ENCODE measurements at places on chromosomes 1 and 21.
A peak's percentile ranks its signal among the peaks of the same experiment; 100 is the strongest.

DNA sequence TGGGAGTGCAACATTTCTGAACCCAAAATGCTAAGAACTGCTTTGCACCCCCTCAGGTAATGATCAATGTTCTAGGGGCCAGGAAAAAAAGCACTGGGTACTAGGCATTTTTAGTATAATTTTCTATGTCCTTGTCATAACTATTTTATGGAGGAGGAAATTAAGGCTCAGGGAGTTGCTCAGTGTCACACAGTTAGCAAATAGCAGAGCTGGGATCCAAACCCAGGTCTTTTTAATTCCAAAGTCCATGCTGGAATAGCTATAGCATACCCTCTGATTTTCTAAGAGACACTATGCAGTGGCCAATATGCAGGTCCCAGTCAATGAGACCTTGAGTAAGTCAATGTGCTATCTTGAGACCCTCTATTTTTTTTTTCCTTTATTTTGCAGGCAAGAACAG, 394.5 kb upstream of the USP24 start:
- H3K27ac ChIP-seq, result no peak overlapping the region
- H3K36me3 ChIP-seq, result no peaks in the 10 kb centered on the region
- H3K4me1 ChIP-seq, result no peaks in the 10 kb centered on the region
- H3K27me3 ChIP-seq, result no peaks in the 10 kb centered on the region
- H3K4me3 ChIP-seq, result no peak overlapping the region
- DNase-seq, result no peak

GRCh38 chr1:84247425-84248220, 53.9 kb upstream of the SAMD13 start:
- H3K4me3 ChIP-seq, result no peak overlapping the region
- no peak overlapping the region for H3K27ac ChIP-seq
- H3K4me1 ChIP-seq, result no peaks in the 10 kb centered on the region
- H3K36me3 ChIP-seq, result no peaks in the 10 kb centered on the region

GRCh38 chr1:24904731-24905354, 25.2 kb downstream of the RUNX3 start:
- H3K4me1 ChIP-seq, result no peaks in the 10 kb centered on the region
- no peak overlapping the region for H3K4me3 ChIP-seq
- H3K27ac ChIP-seq, result no peak overlapping the region
- no peaks in the 10 kb centered on the region for H3K27me3 ChIP-seq

- H3K4me1 ChIP-seq, result no peaks in the 10 kb centered on the region
- no peaks in the 10 kb centered on the region for H3K27me3 ChIP-seq
- no peak overlapping the region for H3K4me3 ChIP-seq
- DNase-seq, result no peak
Observed at GRCh38 chr1:65825741-65826140, 33.0 kb downstream of the PDE4B start.

DNA sequence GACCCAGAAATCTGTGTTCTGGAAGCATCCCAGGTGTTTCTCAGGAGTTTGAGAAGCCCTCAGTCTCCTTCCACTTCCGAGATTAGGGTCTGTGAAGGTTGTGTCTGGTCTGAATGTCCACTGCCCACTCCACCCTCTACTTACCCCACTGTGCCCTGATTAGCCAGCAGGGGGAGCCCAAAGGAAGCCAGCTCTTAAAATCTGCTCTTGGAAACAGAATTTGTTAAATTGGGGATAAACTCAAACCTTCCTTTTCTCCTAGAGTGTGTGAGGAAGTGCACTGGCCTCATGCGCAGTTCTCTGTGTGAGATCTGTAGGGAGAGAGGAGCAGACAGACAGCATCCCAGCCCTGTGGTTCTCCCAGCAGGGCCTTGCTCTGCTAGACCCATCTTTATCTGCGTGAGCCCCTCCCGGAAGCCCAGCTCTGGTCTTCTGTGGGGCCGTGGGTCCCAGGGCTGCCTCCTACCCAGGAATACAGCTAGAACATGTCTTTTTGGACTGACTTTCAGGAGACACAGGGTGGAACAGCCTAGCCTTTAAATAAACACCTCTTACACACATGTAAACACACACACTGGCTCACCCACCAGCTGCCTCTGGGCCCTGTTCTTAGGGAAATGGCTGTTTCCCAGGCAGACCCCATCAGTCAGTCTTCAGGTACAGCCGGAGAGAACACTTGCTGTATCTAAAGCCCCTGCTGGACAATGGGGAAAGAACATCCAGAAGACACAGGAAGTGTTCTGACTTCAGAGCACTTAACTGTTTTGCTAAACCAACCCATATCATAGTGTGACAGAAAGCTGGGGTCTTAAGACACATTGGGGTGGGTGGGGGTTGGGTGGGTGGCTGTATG, 52.2 kb downstream of the SMYD2 start:
- H3K27me3 ChIP-seq, result no peaks in the 10 kb centered on the region
- H3K27ac ChIP-seq, result no peak overlapping the region
- peak; percentile 57 for DNase-seq
- no peak overlapping the region for H3K4me3 ChIP-seq
- no peaks in the 10 kb centered on the region for H3K36me3 ChIP-seq

DNA sequence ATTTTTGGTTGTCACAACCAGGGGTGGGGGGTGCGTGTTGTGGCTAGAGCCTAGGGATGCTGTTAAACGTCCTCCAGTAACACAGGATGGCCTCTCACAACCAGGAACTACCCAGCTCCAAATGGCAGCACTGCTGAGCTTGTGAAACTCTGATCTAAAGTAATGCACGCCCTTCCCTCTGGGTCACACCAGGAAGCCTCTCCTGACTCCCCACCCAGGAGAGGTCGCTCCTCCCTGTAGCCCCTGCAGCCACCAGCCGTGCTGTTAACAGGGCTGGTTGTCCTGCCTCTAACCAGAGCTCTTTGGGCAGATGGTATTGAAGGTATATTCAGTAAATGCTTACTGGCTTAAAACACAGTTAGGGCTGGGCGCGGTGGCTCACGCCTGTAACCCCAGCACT, 73.2 kb downstream of the NKAIN1 start:
- no peak for DNase-seq
- no peak overlapping the region for H3K4me3 ChIP-seq
- H3K27ac ChIP-seq, result no peak overlapping the region
- no peaks in the 10 kb centered on the region for H3K27me3 ChIP-seq

GRCh38 chr1:183416850-183417771, 1.1 kb downstream of the NMNAT2 start:
- no peaks in the 10 kb centered on the region for H3K36me3 ChIP-seq
- H3K4me1 ChIP-seq, result peaks cover 14% of the 10 kb centered on the region
- no peak overlapping the region for H3K27ac ChIP-seq
- DNase-seq, result no peak
- H3K27me3 ChIP-seq, result no peaks in the 10 kb centered on the region

Data from breast epithelium (tissue), 4 donors.